ENCODE measurements at places on chromosomes 12 and 14.

DNA sequence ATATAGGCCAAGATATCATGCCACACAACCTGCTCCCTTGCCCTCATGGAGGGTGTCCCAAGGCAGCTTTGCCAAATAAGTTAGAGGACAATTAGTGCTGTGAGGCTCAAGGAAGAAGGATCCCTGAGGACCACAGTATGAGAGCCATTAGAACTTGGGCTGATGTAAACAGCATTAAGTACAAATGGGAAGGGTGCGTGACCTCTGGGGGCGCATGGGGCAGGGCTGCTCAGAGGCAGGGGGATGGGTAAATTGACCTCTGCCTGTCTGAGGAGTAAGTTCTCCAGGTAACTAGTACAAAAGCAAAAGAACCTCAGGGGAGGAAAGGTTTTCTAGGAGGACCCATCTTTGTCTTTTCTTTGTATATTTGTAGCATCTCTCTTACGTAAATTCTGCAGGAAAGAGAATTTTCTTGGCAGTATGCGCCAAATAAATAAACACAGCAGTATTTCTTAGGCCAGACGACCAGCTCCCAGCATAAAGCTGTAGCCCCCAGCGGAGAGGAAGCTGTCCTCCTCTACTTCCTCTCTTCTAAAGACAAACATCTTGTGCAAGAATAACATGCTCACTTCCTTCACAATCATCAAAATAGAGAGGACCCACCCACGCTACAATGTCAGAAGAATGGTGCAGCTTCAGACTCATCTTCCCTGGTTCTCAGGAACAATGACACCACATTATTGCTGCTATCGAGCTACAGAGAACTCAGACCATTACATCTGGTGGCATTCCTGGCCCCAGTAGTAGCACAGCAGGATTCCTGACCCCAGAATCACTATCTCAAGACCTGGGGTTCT, 16.4 kb upstream of the VWF start:
- no peak for DNase-seq

GRCh38 chr14:74508292-74508731, 14.7 kb downstream of the ISCA2 start:
- DNase-seq = no peak

DNA sequence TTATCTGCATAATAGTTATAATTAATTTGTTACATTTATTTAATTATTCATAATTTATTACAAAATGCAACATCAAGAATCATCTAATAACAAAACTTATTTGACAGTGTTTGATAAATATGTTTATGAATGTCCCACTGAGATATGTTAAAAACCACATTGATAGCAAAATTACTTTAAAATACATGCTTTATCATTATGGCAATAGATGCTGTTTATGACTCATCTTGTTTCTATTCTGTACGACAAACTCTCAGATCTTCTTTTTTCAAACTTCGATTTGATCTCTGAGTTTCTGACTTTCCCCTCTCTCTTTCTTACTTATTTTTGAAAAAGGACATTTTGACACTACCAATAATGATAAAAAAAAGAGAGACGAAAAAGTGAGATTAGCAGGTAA, 56.8 kb upstream of the LRRK2 start:
- DNase-seq = no peak

DNA sequence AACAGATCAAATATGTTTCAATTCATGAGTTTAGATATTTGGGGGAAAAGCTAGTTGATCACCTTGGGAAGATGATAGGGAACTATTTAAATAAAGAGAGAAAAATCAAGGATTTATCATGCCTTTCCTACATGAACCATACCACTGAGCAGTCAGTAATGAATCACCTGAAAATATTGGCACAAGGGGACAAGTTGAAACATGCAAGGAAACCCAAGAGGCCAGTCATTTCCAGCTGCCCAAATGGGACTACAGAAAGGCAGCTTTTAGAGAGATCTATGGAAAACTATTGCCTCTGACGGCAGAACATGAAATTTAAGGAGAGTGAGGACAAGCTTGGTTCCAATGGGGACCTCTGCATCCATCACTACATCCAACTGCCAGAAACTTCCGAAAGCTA, 14.1 kb upstream of the ETV6 start:
- no peak for DNase-seq

GRCh38 chr14:36690311-36691040, 28.8 kb downstream of the PAX9 start:
- peak; percentile 22 for DNase-seq

DNA sequence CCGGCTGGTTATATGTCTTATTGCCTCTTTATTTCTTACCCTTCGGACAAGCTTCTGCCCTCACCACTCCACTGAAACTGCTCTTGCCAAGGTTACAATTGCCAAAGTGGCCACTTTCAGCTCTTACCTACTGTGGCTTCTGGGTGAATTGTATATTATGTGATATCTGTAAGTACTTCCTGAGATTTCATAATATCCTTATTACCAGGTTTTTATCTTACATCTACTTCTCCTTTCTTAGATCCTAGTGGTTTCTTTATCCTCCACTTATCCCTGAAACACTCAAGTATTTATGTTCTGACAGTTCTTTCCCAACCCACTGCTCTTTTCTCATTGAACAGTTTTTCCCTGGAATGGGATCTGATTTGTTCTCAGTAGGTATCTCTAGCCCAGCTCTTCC, 10.5 kb downstream of the CELA1 start:
- DNase-seq = no peak

- no peak for DNase-seq
These were observed 15.0 kb downstream of the C1S start for GRCh38 chr12:7075518-7075917.

GRCh38 chr14:44812672-44813071, 149.1 kb downstream of the KLHL28 start:
- no peak for DNase-seq

DNA sequence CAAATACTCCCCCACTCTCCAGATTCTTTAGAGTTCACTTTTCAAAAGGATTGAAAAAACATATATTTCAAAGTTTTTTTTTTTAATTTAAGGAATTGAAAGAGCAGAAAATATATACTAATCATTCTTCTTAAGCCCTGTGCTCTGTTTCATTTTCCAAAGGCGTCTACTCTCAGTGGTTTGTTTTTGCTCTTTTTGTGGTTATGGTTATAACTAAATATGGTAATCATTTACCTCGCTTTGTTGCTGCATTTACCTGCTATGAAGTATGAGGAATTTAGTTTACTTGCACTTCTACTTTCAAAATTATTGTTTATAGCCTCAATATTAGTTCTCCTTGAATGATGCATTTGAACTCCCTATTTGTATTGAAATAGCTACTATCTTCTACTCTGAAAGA, 55.9 kb upstream of the LRRK2 start:
- no peak for DNase-seq

- DNase-seq = no peak
These were observed 8.1 kb downstream of the ATP6V0A2 start for GRCh38 chr12:123720141-123720814.

DNA sequence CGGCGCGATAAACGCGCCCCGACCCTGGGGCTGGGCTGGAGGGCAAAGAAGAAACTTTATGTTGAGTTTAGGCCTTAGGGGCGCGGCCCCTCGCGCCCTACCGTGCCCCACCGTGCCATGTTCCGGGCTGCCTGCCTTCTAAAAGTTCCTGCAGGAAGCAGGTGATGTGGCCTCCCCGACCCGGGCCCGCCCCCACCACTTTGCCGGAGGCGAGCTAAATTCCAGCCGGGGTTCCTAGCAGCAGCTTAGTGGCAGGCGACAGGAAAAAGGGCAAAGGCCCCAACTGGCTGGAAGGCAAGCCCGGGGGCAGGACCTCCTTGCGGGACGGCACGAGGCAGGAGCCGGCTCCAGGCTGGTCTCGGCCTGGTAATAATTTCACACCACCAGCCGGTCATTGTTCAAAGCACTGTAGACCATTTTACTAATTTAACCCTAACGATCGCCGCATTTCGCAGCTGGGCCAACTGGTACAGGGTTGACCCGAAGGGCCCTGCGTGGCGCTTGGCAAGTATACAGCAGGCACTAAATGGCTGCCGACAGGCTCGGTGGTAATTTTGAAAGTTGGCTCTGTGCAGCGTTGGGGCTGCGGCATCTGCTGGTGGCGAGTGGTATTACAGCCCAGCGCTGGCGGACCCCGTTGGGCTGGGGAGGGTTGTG, 895 bp upstream of the CCDC88C start:
- peak; percentile 45 for DNase-seq

DNA sequence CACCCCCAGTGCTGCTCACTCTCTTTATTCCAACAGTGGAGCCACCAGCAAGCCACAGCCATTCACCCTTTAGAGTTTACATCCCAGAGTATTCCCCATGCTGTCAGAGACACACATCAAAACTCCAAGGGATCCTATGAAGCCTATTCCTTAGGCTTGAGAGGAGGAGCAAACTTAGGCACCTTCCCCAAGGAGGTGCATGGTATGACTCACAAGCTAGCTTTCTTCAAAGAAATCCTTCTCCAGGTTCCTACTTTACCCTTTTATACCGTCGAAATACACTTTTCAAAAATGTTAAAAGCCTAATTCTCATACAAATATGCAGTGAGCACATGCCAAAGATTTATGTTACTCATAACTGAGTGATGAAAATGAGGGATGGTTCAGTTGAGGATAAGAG, 175.4 kb downstream of the ETNK1 start:
- no peak for DNase-seq

- DNase-seq = no peak
These were observed 103.8 kb upstream of the MED13L start for GRCh38 chr12:116381240-116381743.

- no peak for DNase-seq
These were observed 11.5 kb downstream of the FOXA1 start for GRCh38 chr14:37583358-37584210.

- DNase-seq = no peak
These were observed 122.2 kb upstream of the NCOR2 start for GRCh38 chr12:124689631-124690030.

DNA sequence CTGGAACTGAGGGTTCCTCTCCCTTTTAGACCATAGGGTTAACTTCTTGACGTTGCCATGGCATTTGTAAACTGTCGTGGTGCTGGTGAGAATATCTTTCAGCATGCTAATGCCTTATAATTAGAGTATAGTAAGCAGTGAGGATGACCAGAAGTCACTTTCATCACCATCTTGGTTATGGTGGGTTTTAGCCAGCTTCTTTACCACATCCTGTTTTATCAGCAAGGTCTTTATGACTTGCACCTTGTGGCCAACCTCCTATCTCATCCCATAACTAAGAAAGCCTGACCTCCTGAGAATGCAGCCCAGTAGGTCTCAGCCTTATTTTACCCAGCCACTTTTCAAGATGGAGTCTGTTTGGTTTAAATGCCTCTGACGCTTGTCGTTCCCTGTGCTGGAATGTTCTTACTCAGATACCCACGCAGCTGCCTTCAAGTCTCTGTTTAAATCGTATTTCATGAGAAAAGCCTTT, 44.2 kb downstream of the BBS10 start:
- DNase-seq = no peak

GRCh38 chr12:105822131-105823105, 316.3 kb downstream of the NUAK1 start:
- DNase-seq = no peak

- DNase-seq = no peak
These were observed 347.8 kb downstream of the PRKD1 start for GRCh38 chr14:29579838-29580237.

DNA sequence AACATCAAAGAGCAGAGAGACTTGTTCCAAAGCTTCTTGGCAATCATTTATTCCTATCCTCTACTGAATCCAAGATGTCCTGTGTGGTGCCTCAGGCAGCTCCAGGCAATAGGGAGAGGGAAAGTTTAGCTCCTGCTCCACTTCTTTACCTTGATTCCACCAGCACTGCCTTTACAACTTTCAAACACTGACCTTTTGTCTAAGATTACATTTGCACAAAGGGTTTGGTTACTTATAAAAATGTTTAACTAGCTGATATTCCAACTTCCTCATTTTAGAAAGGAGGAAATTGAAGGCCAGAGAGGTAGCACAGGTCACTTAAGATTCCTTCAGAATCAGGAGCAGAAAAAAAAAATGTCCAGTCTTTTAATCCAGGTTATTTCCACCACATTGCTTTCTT, 192.7 kb downstream of the BTG1 start:
- DNase-seq = no peak

GRCh38 chr12:104473374-104473983, 16.7 kb downstream of the CHST11 start:
- no peak for DNase-seq

DNA sequence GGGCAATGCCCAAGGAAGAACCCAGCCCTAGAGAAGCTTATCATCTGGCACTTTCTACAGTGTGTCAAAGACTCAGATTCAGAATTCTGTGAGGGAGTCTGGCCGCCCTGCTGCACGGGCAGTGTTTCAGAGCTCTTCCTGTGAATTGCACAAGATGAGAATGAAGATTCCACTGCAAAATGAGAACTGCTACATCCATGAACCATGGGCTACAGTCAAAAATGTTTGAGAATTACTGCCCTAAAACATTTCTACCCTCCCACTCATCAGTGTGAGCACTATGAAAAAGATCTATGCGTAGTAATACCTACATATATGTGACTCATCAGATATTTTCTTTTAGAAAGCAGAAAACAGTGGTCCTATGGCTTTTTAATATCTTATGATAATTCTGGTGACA, 104.0 kb downstream of the STAB2 start:
- no peak for DNase-seq

Data from HTR-8/SVneo (cell line).